Stimulated activated CD4-positive, alpha-beta T cell treated with anti-CD3 and anti-CD28 coated beads, Interleukin-2, amount 100 ng/mL, for 24 hours (primary cell): ENCODE measurements at places on chromosomes 7 and 10.

DNA sequence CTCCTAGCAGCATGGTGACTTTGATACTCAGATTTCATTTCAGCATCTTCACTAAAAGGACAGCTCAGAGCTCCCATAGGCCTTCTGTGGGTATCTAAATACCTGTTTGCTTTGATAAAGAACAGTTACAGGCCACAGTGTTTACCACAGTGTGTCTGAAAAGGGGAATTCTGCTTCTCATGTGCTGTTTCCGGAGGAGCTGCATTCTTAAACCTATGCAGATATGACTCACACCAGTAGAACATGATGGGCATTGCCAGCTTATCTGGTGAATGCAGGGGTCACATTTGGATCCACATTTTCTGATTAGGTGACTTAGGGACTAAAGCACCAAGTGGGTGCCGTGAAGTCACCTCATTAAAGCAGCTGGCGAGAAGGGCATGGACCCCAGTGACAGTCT is 52.6 kb downstream of the TRRAP start:
- peak; percentile 20 for DNase-seq

- no peak for DNase-seq
Measured at GRCh38 chr10:90162271-90162853, 461.0 kb downstream of the KIF20B start.

- no peak for DNase-seq
Measured at GRCh38 chr7:149733131-149733923, 40.1 kb downstream of the ZNF467 start.

- DNase-seq, result no peak
Measured at GRCh38 chr7:139830292-139830691, 1.2 kb downstream of the TBXAS1 start.

- no peak for DNase-seq
Measured at GRCh38 chr10:33099748-33100147, 141.7 kb upstream of the ITGB1 start.

DNA sequence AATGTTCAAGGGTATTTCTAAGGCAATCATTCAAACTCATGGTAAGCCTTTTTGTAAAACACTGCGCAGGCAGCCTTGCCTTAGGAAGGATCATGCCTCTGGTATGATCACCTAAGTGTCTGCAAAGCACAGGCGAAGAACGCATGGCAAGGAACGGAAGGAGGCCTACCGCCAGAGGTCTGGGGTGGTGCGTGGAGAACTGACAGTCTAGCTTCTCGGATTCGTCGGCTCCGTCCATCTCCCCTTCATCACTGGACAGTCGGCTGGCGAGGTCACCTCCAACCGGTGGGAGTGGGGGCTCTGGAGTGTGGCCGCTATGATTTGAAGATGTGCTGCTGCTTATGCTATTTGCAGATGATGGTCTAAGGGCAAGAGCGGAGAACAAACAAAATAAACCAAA is 42.6 kb upstream of the EFCAB10 start:
- DNase-seq, result no peak

DNA sequence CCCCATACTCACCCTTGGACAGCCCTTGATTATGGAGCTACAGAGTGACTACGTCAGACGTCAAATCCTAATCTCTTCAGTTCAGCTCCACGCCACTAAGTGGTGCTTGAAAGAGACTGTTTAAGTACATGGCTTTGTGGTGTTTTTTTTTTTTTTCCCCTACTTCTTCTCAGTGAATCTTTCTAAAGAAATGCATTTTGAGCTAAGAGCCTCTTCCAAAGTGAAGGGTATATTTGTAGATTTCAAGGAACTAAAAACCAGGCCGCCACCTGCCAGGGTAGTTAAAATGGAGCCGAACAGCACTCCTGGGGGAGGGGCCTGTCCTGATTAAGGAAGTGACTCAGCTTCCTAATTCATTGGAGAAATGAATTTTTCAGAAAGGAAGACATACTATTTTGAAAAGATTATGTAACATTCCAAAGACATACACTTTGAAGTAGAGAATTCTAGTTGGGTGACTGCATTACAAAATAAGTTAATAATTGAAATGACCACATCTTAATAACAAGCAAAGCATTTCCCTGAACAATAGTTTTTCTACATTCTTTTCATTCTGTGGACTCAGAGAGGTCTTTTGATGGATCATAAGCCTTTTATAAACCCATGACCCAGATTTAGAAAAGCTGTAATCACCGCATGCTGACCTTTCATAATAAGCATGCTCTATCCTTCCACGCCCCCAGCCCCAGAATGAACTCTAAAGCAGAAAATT is 20.6 kb upstream of the VPS41 start:
- DNase-seq, result no peak

GRCh38 chr7:30750683-30751650 is 968 bp upstream of the INMT start:
- DNase-seq, result no peak

DNA sequence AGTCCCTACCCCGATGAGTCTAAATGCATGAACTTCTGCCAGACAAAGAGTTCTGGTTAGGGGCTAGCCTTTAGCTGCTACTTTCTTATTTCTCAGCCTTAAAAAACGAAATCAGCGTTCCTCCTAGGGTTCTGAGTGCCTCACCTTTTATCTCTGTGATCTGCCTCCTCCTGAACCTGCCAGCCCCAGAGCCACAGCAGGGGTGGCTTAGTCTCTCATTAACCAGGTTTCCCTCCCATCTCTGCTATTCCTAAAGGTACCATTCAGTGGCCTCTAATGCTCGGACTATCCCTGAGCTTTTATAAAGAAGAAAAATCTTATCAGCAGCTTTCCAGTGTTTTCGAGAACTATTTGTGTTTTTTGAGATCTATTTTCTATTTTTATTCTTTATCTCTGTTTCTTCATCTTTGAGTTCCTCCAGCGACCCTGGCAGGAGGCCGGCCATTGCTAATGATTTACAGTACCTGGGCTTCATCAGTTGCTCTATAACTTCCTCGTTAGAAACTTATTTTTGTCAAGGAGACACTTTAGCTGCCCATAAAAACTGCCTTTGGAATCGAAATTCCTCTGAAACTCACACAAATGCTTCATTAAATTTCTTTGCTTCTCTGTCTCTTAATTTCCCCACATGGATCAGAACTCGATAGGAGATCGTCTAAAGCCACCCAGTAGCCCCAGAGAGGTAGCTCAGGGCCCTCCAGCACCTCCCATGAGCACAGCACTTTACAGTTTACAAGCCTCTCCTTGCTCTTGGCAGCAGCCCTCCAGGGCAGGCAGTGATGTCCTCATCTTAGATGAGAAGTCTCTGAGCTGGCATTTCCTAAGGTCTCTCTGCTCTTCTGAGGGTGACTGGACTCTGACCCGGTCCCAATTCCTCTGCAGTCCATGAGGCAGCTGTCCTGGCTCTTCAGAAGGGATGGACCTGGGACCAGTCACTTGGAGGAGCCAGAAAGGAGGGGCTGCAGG is 149.1 kb downstream of the EBF3 start:
- DNase-seq, result no peak

DNA sequence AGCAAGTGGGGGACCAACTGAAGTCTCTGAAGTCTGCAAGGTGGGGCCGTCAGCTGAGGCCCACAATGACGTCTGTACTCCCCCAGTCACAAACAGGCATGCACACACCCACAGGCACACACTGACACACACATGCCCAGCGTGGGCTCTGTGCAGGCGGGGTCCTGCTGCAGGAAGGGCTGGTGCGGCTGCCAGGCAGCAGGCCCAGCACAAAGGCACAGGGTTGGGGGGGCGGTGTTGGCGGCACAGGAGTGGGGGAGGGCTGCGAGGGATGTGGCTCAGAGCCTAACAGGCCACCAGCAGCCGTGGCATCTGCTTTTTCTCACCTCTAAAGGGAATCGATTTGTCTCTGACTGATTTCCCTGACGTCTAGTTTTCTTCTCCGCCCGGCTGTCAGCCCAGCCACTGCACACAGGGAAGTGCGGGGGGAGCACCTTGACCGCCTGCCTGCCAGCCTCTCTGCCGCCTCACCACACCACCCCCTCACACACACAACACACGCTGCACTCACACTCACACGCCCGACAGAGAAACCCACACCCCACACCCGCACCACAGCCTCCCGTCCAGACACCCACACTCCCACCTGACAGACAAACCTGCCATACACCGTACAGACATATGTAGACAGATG is 43.5 kb upstream of the ZMIZ1 start:
- DNase-seq, result peak; percentile 25

DNA sequence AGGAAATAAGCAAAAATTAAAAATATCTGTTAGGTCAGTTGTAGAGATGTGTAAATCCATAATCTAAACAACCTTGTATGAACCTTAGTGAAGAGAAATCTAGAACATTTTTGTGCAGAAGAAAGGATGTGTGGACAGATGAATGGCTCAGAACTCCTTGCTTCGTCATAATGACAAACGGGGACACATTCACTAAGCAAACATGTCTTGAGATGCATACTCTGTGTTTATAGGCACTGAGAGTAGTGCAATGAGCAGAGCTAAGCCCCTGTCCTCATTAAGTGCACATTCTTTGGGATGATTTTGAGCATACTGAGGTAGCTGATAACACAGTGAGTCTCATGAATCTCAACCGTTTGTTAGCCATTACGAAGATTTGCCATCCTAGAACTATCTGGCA is 360.6 kb upstream of the ANKRD30A start:
- DNase-seq, result no peak
